Pancreas (tissue), 10 donors: ENCODE measurements at places on chromosomes 5 and 9.

- no peak for DNase-seq
Observed at GRCh38 chr5:37900692-37901091, 60.9 kb upstream of the GDNF start.

DNA sequence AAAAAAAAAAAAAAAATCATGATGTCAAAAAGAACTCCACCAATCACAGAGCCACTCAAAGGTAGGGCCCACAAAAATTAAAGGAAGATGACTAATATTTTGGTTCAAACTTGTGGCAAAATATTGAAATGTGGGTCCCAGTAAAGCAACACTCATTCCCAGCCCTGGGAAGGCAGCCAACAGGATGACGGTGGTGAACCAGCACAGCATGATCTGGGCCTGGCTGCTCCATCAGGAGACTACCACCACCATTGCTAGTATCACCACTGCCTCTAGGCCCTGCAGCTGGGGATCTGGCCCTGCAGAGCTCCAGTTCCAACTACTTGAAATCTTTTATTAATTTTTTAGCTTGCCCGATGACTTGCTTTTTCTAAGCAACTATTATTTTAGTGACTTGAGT lies 206.8 kb upstream of the ITGA1 start:
- DNase-seq, result no peak

GRCh38 chr9:22141908-22142307 lies 132.8 kb upstream of the CDKN2B start:
- DNase-seq, result no peak

DNA sequence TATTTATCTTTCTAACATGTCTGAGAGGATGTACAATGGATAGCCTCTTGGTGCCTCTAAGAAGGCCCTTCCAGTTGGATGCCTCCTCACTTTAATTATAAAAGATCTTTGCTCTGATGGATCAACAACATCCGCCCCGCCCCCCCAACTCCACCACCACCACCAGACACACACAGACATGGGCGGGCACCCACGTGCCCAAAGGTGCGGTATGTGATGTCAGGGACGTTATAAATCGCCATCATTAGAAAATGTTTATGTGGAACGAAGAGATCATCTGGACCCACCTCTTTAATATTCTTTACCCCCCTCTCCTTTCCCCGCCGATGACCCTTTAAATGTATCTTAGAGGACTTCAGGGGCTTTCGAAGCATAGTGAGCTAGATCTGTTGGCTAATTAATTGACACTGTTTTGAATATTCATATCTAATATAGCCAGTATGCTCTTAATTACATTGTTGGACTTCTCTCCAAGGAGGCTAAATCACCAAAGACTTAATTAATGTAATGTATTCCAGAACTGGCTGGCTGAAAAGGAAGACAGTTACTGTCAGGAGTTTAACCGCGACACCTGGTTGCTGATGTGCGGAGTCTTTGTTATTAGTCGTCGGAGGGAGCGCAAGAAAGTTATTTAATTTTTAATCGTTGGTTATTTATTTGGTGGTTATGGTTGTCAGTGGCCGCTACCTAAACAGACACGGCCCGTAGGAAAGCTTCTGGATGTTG lies 6.1 kb upstream of the FOXB2 start:
- DNase-seq, result no peak

GRCh38 chr9:70529833-70530232 lies 115.4 kb upstream of the KLF9 start:
- no peak for DNase-seq

GRCh38 chr5:152443935-152444334 lies 38.9 kb upstream of the NMUR2 start:
- DNase-seq, result no peak

DNA sequence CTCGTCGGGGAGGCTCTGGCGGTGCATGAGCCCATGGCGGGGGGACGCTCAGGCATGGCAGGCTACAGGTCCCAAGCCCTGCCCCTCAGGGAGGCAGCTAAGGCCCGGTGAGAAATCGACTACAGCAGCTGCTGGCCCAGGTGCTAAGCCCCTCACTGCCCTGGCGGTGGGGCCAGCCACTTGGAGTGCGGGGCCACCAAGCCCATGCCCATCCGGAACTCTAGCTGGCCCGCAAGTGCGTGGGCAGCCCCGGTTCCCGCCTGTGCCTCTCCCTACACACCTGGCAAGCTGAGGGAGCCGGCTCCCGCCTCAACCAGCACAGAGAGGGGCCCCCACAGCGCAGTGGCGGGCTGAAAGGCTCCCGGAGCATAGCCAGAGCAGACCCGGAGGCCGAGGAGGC lies 1896.9 kb upstream of the CDH6 start:
- DNase-seq, result peak; percentile 62

DNA sequence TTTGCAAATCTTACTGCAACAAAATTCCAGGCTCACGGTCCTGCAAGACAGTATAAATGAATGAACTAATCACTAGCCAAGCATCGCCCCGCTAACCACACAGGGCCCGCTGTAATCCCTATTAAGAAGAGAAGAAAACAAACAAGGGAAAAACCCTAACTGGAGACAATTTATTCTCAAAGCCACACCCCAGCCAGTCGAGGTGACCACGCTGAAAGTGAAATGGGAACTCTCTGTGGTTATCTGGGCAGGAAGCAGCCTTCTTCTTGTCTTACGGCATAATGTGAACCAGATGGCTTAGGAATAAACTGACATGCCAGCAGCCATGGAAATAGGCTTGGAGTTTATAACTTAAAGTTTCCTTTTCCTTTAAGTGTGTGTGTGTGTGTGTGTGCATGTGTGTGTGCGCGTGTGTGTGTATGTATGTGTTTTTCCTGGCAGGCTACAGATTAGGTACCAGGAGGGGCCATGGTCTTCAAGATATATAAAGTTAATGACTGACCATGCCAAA lies 120.2 kb downstream of the SEMA6A start:
- no peak for DNase-seq

- DNase-seq, result no peak
Observed at GRCh38 chr5:158654415-158654814, 445.3 kb downstream of the EBF1 start.

DNA sequence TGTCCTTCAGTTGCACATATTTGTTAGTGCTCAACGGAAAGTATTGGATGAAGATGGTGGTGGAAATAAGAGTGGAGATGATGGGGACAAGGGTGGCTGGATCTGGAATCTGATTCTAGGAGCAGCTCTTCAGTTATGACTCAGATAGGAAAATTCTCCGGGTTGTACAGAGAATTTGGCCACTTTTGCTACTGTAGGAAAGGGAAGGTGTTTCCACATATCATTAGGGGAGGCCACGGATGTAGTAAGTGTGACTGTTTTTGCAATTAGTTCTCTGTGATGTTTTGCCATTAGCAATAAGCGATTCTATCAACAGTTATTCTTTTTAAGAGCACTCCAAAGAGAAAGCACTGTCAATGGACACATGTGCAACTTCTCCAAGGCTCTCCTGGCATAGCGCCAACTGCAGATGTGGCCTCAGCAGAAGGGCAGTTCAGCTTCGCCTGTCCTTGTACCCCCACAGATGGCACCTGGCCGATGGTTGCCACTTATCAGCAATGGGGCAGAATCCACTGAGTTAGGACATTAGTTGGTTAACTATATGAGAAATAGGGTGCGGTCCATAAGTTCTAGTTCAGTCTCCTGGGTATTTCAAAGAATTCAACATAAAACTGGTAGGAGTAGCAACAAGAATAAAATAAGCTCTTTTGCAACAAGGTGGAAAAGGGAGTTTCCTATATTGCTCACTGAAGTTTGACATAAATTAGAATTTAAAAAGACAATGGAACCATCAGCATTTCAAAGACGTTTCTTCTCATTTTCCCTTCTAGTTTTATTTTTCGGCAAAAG lies 96.3 kb downstream of the ARSB start:
- DNase-seq, result no peak

- DNase-seq, result peak; percentile 76
Observed at GRCh38 chr5:113294311-113295110, 140.3 kb downstream of the TSSK1B start.

DNA sequence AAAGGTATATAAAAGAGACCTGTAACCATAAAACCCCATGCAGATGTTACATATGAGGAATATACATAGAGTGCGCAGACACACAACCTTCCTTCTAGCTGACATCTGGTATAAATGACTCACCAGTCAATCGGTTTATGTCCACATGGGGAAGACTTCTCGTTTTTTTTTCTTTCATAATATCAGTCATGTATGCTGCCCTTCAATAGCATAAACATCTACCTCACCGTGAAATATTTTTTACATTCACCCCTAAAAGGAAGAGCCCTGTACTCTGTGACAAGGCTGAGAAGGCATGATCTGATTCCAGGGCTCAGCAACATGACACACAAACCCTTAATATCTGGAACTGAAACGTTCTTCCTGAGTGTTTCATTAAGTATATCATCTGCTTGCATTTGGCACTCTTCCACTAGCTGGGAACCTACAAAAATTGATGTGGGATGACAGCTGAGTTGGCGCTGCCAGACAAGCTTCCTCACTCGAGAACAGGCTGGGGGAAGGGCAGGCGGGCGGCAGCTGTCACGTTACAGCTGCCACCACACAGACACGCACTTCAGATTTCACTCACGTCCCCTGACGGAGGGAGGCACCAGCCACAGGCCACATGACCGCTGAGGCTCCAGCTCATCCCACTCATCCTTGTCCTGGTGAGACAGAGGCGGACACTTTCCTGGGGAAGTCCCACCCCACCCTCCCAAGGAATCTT lies 74.2 kb downstream of the SHB start:
- DNase-seq, result peak; percentile 68

DNA sequence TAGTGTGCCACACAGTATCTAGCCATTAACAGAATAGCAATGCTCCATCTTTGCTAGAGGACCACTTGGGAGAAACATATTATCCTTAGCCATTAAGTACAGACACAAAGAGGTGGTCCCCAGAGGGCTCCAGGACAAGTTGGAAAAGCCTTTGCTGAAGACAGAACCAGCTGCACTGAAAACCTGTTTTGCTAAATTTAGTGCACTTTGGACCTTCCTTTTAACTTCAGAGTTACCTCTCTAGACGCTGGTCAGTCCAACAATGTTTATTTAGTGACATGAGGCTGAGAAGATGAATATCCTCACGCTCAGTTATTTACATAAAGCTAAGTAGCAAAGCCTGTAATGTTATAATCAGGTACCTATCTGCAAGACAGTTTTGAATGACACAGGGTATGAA lies 265.0 kb upstream of the ZNF608 start:
- no peak for DNase-seq

GRCh38 chr9:18488886-18489285 lies 14.9 kb downstream of the ADAMTSL1 start:
- no peak for DNase-seq

DNA sequence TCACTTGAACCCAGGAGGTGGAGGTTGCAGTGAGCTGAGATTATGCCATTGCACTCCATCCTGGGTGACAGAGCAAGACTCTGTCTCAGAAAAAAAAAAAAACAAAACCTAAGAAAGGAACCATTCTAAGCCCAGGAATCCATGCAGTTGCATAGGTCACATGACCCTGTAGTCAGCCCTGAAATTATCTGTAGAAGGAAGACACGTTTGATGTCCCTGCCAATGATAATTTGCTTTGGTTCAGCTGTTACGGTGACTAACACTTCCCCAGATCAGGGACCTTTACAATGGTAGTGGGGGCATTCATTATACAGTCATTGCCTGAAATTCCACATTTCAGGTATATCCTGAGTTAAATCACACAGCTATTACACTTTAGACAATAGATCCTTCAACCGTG lies 50.5 kb downstream of the PRKACG start:
- no peak for DNase-seq

- no peak for DNase-seq
Observed at GRCh38 chr9:134571946-134572917, 69.4 kb upstream of the COL5A1 start.

- no peak for DNase-seq
Observed at GRCh38 chr5:43215073-43215631, 23.1 kb downstream of the NIM1K start.

DNA sequence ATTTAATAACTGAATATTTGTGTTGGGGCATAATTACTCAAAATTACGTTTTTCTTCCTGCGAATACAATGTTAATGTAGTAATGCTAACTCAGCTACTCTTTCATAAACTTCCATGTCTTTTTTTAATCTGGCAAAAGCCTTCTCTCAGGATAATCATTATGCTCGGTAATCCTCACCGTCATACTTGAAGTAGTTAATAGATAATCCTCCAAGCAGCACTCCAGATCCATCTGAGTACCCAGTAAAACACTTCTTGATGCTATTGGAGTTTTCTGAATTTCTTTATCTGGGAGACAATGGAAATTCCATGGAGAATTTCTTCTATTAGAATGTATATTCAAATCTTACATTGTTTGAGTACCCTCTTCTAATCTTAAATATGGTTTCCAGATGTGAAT lies 34.3 kb downstream of the PARP8 start:
- DNase-seq, result no peak

GRCh38 chr9:124290053-124290591 lies 32.4 kb downstream of the NEK6 start:
- DNase-seq, result peak; percentile 44

GRCh38 chr9:26296910-26297572 lies 595.6 kb downstream of the CAAP1 start:
- DNase-seq, result no peak

GRCh38 chr5:68271124-68271523 lies 55.6 kb downstream of the PIK3R1 start:
- DNase-seq, result no peak

DNA sequence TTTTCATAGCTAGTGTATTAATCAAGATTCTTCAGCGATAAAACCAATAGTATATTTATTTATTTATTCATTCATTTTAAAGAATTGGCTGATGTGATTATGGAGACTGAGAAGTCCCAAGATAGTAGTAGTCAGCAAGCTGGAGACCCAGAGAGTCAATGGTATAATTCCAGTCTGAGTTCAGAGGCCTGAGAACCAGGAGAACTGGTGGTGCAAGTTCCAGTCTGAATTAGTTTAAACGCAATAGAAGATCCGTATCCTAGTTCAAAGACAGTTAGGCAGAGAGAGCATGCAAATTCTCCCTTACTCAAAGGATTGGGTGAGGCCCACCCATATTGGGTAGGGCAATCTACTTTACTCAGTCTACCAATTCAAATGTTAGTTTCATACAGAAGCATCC lies 364.2 kb upstream of the RPS23 start:
- no peak for DNase-seq

DNA sequence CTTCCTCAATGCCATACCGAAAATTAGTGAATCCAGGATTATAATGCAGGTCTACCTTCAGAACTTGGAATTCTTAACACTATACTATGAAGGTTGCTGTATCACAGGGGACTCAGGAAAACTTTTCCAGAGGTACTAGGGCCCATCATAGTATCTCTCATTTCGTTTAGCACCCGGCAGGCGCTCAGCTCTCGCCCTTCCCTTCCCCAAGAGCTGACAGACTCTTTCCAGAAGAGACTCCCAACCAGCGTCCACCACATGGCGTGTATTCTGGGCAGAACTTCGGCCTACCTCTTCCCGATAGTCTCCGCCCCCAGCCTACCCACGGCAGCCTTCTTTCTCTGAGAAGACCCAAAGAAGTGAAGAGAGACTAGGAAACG lies 271 bp downstream of the NOL8 start:
- no peak for DNase-seq

GRCh38 chr9:71747576-71747975 lies 20.7 kb downstream of the CEMIP2 start:
- DNase-seq, result no peak

DNA sequence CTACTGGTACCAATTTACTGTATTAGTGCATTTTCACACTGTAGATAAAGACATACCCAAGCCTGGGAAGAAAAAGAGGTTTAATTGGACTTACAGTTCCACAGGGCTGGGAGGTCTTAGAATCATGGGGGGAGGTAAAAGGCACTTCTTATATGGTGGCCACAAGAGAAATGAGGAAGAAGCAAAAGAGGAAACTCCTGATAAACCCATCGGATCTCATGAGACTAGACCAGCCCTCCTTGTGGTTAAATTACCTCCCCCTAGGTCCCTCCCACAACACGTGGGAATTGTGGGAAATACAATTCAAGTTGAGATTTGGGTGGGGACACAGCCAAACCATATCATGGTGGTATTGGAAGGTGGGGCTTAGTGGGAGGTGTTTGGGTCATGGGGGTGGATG lies 56.5 kb upstream of the SPDL1 start:
- DNase-seq, result no peak
